ENCODE measurements at places on chromosomes 1 and 21.

DNA sequence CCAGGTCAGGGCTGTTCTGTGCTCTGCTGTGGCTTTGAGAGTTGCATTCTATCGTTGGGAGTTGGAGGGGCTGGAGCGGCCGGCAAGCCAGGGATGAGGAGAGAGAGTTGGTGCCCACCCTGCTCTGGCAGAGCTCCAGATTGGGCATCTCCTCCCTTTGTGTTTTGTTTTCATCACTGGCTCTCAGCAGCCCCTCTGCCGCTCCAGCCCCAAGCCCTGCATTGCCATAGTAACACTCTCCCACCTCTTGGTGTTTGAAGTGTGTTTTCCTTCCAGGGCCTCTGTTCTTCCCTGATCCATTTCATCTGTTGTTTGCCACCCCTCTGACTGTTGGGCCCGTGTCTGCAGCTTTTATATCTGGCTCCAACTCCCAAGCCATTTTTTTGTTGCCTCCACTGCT is 152.7 kb downstream of the URB2 start:
- DNase-seq: no peak

DNA sequence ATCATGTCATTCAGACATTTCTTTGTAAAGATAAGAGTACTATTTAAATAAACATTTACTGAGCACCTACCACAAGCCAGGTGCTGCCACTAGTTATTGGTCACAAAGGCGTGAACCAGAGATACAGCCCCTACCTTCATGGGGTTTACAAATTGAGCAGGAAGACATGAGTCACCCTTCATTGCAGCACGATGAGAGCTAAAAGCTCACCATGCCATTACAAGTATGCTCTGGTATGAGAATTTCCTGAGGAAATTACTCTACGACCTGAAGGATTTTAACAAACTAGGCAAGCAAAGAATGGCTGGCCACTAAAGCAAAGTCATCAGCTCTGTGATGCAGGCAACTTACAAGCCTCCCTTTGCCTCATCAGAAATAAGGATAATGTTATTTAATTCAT is 346.8 kb downstream of the BRINP2 start:
- no peak for DNase-seq

DNA sequence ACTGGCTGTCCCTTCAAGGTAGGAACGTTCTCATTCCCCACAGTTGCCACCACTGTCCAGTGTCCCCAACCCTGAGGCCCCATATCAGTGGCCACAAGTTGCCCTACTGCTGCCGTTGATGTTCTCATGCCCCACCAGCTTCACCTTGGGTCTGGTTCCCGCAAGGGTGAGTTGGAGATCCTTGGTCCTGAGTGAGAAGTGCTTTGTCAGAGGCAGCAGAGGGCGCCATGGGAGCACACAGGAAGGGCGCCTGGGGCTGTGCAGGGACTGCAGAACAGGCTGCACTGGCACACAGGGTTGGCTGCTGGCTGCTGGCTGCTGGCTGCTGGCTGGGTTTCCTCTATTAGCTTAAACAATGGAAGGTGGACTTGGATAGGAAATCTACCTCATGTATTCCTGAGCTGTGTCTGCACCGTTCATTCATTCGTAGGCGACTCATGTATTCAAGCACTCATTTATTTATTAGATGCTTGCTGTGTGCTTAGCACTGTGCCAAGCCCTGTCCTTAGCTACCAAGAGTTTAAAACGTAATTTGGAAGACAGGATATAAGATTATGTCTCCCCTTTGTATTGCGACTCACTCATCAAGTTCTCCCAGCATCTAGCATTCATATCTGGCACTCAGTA is 2.1 kb upstream of the S100A9 start:
- peak; percentile 65 for DNase-seq

DNA sequence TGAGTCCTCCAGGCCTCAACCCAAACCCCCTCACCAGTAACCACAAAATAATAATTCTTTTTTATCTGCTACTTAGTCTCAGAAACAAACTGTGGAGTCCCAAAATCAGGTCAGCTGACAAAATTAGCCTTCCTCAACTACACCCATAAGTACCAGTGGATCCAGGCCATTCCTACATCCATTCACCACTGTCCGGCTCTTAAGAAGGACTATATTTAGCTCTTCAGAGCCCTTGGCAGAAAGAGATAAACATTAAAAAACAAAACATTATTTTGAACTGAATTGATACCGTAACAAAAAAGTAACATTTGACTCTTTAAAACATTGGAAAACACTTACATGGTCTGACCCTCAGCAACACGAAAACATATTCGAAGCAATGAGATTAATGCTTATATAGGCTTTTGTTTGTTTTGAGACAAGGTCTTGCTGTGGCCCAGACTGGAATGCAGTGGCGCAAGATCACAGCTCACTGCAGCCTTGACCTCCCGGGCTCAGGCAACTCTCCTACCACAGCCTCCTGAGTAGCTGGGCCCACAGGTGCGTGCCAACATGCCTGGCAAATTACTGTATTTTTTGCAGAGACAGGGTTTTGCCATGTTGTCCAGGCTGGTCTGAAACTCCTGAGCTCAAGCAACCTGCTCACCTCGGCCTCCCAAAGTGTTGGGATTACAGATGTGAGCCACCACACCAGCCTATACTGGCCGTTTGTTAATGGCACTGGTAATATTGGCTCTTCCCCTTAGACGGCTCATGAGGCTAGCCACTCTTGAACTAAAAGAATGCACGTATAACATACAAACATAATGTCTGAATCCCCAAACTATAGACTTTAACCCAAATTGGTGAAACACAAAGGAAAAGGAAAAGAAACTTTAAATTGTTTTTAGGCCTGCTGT is 330.7 kb downstream of the SMYD3 start:
- DNase-seq: no peak

GRCh38 chr21:40200946-40201345 is 333.7 kb downstream of the PCP4 start:
- no peak for DNase-seq

DNA sequence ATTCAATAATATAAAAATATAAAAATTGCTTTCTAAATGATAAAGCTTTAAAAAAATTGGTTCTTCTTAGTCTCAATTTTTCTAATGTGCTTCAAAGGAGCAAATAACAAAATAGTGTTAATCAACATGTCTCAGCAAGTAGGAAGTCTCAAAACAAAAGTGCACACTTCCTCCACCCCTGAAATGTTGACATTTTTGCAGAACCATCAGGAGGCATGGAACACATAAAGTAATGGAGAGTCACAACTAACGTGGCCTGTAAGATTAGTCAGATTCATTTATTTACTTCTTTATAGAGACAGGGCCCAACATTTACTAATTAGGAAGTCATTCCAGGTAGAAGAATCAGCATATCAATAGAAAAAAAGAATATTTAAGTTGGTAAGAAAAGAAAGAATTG is 34.9 kb upstream of the FMO2 start:
- DNase-seq: no peak

DNA sequence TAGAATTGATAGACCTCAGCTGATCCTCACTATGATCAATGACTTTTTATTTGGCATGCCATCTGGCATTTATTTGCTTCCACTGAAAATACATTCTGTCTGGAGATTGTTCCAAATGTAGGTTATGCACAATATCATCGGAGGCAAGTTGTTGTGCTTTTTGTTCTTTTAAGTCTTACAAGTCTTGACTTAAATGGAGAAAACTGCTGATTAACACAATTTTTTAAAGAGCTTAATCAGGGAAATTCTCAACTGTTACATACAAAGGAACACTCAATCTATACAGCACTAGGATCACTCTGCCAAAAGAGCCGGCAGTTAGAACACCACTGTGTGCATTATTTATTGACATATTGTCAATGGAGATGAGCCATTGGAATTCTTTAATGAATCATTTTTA is 19.2 kb downstream of the CYYR1 start:
- DNase-seq: no peak

All from KBM-7 (cell line).